ENCODE measurements at places on chromosomes 13 and 19. TPM values are rescaled to one million over a fixed set of nuclear protein-coding genes. Genes with fewer than 3 reads are reported as not detected.

The ZNF888 gene
- 4.6 TPM for polyA plus RNA-seq

DNA sequence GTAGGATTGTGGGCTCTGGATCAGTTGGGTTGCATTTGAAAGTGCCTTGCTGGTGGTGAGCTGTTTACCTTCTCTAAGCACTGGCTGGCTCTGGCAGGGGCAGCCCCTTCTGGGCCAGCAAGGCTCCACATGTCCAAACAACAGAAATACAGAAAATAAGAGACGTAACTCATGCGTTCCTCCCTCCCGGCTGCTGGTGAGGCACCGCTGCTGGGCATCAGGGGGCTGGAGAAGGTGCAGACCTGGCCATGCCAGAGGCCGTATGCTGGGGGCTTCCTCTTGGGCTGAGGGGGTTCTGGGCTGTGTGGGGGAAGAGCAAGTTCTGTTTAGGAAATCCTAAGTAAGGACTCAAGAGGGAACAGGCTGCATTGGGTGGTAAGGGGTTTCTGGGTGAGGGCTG lies 140.6 kb downstream of the URI1 start:
- H3K36me3 ChIP-seq = no peaks in the 10 kb centered on the region
- no peak for DNase-seq
- H3K4me3 ChIP-seq = no peak overlapping the region
- no peaks in the 10 kb centered on the region for H3K4me1 ChIP-seq

GRCh38 chr19:46392837-46393236 lies 20.5 kb downstream of the CCDC8 start:
- H3K36me3 ChIP-seq = peaks cover 7% of the 10 kb centered on the region
- H3K27me3 ChIP-seq = peaks cover 4% of the 10 kb centered on the region
- no peak overlapping the region for H3K27ac ChIP-seq
- DNase-seq = no peak

GRCh38 chr19:17121736-17122293 lies 46.2 kb downstream of the MYO9B start:
- H3K27ac ChIP-seq = no peak overlapping the region
- H3K36me3 ChIP-seq = no peaks in the 10 kb centered on the region
- peaks cover 59% of the 10 kb centered on the region for H3K4me1 ChIP-seq
- H3K27me3 ChIP-seq = no peaks in the 10 kb centered on the region
- H3K4me3 ChIP-seq = no peak overlapping the region
- no peak for DNase-seq
